ENCODE measurements at places on chromosomes 6 and 20.

DNA sequence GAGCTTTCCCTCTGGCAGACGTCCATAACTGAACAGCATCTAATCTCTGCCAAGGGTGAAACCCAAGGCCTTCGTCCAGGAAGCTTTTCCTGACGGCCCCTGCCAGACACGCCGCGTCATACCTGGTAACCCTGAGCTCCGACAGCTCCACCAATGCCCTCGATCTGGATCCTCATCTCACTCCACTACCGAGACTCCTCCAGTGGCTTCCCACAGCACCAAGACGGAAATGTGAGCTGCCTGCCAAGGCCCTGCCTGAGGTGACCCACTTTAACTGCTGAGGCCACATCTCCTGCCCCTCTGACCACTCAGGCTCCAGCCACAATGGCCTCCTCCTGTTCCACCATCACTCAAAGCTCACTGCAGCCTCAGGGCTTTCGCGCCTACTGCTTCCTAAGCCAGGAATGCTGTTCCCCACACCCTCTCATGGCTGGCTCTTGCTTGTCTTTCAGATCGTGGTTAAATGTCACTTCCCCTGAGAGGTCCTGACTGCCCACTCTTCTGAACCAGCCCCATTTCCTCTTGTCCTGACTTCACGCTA is 143.2 kb downstream of the PREX1 start:
- H3K4me3 ChIP-seq = no peak overlapping the region
- peak overlapping the region; percentile 22 for H3K27ac ChIP-seq
- no peak for DNase-seq

GRCh38 chr6:20681243-20681684 is 147.0 kb downstream of the CDKAL1 start:
- H3K4me3 ChIP-seq = peak overlapping the region; percentile 39
- H3K36me3 ChIP-seq = no peaks in the 10 kb centered on the region
- peaks cover 6% of the 10 kb centered on the region for H3K4me1 ChIP-seq
- H3K27ac ChIP-seq = peak overlapping the region; percentile 84

- H3K36me3 ChIP-seq = no peaks in the 10 kb centered on the region
- DNase-seq = no peak
- H3K27ac ChIP-seq = no peak overlapping the region
Observed at GRCh38 chr20:38326309-38326708, 20.0 kb upstream of the LBP start.

- DNase-seq = no peak
- H3K4me3 ChIP-seq = no peak overlapping the region
- no peaks in the 10 kb centered on the region for H3K4me1 ChIP-seq
- no peak overlapping the region for H3K27ac ChIP-seq
- H3K27me3 ChIP-seq = no peaks in the 10 kb centered on the region
Observed at GRCh38 chr20:2836035-2836434, 4.4 kb downstream of the PCED1A start.

GRCh38 chr20:4443016-4443415 is 278.7 kb upstream of the PRND start:
- no peak overlapping the region for H3K4me3 ChIP-seq
- no peaks in the 10 kb centered on the region for H3K36me3 ChIP-seq
- H3K4me1 ChIP-seq = no peaks in the 10 kb centered on the region
- no peak for DNase-seq
- no peak overlapping the region for H3K27ac ChIP-seq

DNA sequence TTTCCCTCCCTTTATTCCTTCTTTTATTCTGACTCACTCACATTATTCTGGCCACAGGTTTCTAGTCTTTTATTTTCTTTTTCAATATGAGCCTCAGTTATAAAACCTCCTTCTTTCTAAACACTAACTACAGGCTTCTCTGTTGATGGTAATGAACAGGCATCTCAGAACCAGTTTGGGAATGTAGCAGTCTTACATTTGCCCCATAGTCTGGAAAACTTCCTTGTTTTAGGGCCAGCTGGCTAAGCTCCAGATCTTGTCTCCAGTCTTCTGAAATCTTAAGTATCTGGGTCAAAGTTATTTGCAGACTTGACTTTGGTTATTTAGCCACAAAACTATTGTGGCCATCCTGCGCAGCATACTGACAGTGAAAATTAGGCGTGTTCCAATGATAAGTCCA is 97.0 kb upstream of the MAN1A1 start:
- peaks cover 6% of the 10 kb centered on the region for H3K4me1 ChIP-seq
- H3K27ac ChIP-seq = peak overlapping the region; percentile 29
- H3K36me3 ChIP-seq = no peaks in the 10 kb centered on the region

DNA sequence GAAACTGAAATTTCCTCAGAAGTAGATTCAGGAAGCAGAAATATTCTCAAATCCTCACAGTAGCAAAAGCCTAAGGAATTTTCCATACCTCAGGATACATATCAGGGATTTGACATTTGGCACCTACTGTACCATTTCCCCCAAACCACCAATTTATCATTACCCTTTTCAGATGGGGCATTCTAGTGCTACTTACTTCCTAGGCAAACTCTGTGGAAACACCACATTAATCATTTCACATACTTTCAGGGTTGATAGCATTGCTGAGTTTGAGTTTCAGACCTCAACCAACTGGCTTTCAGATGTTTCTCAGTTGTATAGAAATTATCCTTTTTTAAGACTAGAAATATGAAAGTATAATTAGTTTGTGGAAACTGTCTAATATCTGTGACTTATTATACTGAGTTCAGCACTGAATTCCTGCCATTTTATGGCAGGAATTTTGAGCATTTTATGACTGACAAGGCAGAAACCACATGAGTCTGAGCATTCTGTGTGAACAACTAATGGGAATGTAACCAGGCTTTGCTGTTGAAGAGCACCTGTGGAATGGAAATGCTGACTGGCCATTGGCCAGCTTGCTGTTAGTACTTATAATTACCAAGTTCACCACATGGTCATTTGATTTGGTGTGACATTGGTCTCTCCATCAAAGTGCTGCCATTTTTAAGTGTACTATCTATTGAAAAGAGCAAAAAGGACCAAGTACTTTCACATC is 35.1 kb upstream of the IRAK1BP1 start:
- DNase-seq = no peak
- H3K4me1 ChIP-seq = no peaks in the 10 kb centered on the region
- H3K27ac ChIP-seq = no peak overlapping the region
- no peaks in the 10 kb centered on the region for H3K27me3 ChIP-seq
- no peak overlapping the region for H3K4me3 ChIP-seq

- no peaks in the 10 kb centered on the region for H3K27me3 ChIP-seq
- H3K4me3 ChIP-seq = no peak overlapping the region
- no peak overlapping the region for H3K27ac ChIP-seq
- DNase-seq = no peak
- peaks cover 4% of the 10 kb centered on the region for H3K36me3 ChIP-seq
Observed at GRCh38 chr6:125083684-125083990, 69.9 kb upstream of the TPD52L1 start.

DNA sequence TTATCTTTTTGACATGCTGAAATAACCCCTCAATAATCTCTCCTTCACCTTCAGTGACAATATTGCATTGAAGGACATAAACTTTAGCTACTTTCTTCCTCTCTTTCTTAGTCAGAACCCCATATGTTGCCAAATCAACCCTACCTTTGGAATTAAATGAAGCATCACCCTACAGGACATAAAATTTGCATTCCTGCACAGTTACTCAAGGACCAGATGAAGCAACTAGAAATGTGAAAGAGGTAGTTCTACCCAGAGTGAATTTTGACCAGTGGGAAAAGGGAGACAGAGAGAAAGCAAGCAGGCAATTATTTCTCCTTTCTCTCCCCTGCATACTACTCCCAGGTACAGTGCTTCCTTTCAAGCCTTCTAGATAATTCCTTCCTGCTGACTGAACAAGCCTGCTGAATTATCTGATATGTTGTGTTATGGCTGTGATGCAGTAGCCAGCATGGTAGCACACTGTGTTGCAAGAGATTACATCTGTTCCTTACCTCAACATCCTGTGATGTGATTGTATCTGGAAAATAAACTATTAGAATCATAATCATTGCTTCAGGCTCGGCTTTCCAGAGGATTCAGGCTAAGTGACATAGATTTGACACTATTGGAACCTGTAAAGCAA is 16.6 kb downstream of the TENT5A start:
- H3K4me3 ChIP-seq = no peak overlapping the region
- no peaks in the 10 kb centered on the region for H3K27me3 ChIP-seq
- no peak overlapping the region for H3K27ac ChIP-seq
- no peak for DNase-seq

DNA sequence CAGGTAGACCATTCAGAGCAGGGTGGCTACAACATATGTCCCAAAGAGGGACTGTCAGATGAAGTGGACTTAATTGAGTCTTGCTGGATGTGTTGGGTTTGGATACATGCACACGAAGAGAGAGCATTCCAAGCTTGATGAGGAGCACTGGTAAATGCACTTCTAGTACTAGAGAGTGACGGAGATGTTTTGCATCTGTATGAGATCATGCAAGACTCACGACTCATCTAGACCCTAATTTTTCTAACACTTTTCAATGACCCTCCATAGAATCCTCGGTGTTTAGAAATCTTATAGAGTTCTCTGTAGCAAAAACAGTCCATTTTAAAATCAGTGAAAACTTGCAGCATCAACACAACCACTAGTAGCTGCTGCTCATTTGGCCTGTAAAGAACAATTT is 4.8 kb upstream of the AIG1 start:
- H3K27me3 ChIP-seq = no peaks in the 10 kb centered on the region
- H3K36me3 ChIP-seq = no peaks in the 10 kb centered on the region
- H3K4me1 ChIP-seq = no peaks in the 10 kb centered on the region

- no peaks in the 10 kb centered on the region for H3K36me3 ChIP-seq
- no peaks in the 10 kb centered on the region for H3K27me3 ChIP-seq
- H3K4me1 ChIP-seq = no peaks in the 10 kb centered on the region
- H3K4me3 ChIP-seq = no peak overlapping the region
Observed at GRCh38 chr6:19399406-19399805, 437.8 kb upstream of the ID4 start.

DNA sequence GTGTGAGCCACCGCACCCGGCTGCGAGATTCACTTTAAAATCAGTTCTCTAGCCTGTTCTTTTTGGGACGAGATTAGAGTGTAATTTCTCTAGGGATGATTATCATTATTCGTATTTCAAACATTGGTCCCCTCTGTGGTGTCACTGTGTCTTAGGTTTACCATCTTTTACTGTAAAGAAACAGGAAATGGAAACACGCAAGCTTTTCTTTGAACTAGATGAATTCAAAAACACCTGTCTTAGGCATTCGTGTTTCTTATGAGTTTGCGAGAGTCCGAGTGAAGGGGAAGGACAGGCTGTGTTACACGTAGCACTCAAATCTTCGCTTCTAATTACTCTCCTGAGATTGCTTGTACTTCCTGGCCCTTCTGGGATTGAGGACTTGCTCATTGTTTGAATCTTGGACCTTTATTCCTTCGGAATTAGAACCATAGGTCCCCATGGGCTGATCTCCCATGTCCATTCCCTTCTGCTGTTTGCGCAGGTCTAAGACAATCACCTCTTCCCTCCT is 61.6 kb downstream of the PHACTR2 start:
- no peaks in the 10 kb centered on the region for H3K36me3 ChIP-seq
- no peaks in the 10 kb centered on the region for H3K4me1 ChIP-seq
- H3K27me3 ChIP-seq = no peaks in the 10 kb centered on the region
- H3K27ac ChIP-seq = no peak overlapping the region

GRCh38 chr6:35687658-35688604 is 784 bp downstream of the FKBP5 start:
- peak overlapping the region; percentile 94 for H3K27ac ChIP-seq
- H3K36me3 ChIP-seq = no peaks in the 10 kb centered on the region
- no peaks in the 10 kb centered on the region for H3K27me3 ChIP-seq
- peaks cover 5% of the 10 kb centered on the region for H3K4me1 ChIP-seq
- peak; percentile 63 for DNase-seq

DNA sequence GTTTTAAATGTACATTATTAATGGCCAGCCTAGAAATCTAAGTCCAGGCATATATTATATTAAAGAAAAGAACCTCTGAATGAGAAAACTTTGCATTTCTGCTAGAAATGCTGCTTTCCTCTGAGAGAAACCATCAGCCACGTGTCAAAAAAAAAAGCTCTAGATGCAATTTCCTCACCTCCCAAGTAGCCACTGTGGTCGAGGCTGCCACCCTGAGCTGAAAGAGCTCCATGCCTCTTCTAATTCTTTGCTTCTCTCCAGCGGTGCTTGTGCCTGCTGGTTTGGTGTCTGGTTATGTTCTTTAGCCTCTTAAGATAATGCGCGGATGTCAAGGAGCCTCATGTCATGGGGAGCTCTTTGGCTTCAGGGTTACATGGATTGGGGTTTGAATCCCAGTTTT is 316.0 kb downstream of the TFAP2C start:
- no peak overlapping the region for H3K4me3 ChIP-seq
- H3K27me3 ChIP-seq = no peaks in the 10 kb centered on the region
- no peaks in the 10 kb centered on the region for H3K36me3 ChIP-seq
- no peak overlapping the region for H3K27ac ChIP-seq
- no peak for DNase-seq
- H3K4me1 ChIP-seq = no peaks in the 10 kb centered on the region

DNA sequence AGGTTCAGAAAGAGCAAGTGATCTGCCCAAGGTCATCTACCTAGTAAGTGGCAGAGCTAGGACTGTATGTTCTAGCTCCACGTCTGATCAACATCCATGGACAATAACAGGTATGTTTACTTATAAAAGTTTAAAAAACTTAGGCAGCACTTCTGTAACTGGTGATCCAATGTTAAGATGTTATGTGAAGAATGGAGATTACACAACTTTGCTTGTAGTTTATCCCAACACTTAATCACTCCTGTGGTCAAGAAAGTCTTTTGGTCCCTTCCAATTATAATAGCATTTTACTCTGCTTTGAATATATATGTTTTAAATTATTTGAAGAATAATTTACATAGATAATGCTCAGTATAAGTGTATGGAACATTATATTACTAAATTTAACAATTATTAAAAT is 4.8 kb downstream of the FBXO30 start:
- no peaks in the 10 kb centered on the region for H3K27me3 ChIP-seq
- no peak overlapping the region for H3K27ac ChIP-seq
- no peak for DNase-seq
- H3K36me3 ChIP-seq = no peaks in the 10 kb centered on the region

DNA sequence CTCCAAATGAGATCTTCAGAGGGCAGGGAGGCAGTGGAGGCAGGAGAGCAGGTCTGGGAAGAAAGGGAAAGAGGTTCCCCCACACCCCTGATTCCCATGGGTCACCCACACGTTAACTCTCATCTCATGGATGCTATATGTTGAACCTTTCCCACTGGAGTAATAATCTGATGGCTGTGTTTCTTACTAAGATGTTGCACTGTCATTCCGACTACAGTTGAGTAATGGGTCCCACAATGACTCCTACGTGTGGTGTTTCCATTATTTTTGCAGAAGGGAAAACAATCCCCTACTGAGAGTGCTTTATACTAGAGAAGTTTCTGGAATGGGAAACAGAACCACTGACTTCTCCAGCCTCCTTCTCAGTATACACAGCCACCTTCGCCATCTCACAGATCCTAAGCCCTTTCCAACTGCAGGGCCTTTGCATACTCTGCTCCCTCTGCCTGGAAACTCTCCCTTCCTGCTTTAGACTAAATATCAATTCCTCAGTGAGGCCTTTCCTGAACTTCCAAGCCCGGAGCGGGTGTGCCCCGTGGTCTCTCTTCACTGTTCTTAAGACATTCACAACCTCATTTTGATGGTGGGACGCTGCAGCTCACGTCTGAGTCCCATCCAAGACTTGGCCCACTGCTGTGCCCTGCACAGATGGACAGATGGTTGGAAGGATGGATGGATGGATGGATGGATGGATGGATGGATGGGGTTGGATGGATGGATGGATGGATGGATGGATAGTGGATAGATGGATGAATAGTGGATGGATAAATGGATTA is 238.6 kb upstream of the PMEPA1 start:
- H3K27ac ChIP-seq = no peak overlapping the region
- no peaks in the 10 kb centered on the region for H3K4me1 ChIP-seq
- H3K36me3 ChIP-seq = no peaks in the 10 kb centered on the region
- H3K4me3 ChIP-seq = no peak overlapping the region

- H3K4me3 ChIP-seq = no peak overlapping the region
- H3K27ac ChIP-seq = no peak overlapping the region
- H3K36me3 ChIP-seq = no peaks in the 10 kb centered on the region
- no peak for DNase-seq
Observed at GRCh38 chr6:13491538-13491937, 4.1 kb upstream of the GFOD1 start.
